Hindlimb muscle (tissue), 1 donor: ENCODE measurements at places on chromosomes 12 and 14.

GRCh38 chr12:116818341-116818856, 62.8 kb downstream of the HRK start:
- DNase-seq, result peak; percentile 38

GRCh38 chr12:26283046-26283445, 87.7 kb downstream of the SSPN start:
- DNase-seq, result no peak

GRCh38 chr14:50947446-50947845, 3.2 kb upstream of the PYGL start:
- no peak for DNase-seq

DNA sequence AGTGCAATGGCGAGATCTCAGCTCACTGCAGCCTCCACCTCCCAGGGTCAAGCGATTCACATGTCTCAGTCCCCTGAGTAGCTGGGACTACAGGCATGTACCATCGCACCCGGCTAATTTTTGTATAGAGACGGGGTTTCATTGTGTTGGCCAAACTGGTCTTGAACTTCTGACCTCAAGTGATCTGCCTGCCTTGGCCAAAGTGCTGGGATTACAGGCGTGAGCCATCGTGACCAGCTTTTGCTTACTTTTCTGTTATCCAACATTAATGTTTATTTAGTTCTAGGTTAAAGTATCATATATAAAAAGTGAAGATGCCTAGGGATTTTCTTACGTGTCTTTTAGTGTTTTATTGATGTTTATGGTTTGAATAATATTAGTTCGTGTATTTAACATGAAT, 28.9 kb upstream of the CCT2 start:
- no peak for DNase-seq

DNA sequence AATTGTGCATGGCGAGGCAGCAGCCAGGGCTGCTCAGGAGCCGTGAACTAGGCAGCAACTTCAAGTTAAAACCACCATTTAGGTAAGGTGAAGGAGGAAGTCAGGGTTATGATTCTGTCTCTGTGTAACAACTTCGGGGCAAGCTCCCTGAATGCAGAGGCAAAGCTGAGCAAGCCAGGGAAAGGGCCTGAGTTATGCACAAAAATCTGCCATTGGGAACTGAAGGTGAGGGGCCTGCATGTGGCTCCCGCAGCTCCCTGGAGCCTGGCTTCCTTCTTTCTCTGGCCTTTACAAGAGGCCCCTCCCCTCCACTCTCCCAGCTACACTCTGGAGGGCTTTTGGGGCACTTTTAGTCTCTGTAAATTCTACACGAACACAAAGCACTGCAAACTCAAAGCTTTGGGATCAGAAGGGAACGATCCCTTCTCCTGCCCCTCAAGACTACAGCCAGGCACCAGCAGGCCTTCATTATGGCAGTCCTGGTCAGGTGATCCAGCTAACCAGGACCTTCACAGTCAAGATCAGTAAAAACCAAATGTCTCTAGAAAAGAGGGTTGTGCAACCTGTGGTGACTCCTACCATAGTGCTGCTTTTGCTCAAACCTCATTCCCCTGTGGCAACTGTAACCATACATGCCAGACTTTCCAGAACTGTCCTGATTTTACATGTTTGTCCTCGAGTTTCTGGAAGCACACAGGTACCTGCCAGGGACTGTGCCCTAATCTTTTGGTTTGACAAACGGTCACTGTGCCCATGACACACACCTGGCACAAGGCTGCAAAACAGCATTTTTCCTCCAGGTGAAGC, 67.2 kb upstream of the PTGR2 start:
- DNase-seq, result no peak

GRCh38 chr12:18895946-18896345, 158.0 kb downstream of the CAPZA3 start:
- peak; percentile 11 for DNase-seq

DNA sequence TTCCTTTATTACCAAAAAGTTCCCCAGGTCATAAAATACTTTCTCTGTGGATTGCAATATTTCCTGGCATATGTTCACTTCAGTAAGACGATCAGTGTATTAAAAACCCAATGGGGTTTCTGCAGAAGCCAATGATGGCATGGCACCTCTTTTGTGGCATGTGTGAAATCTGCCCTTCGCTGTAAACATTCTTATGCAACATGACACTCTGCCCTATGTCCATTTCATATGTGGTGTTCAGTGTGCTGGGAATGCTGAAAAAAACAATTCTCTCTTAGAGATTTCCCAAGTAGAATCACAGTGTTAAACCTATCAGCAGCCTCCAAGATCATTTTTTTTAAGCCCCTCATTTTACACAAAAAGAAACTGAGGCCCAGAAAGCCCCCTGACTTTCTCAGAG, 2.3 kb upstream of the MYBPC1 start:
- no peak for DNase-seq

DNA sequence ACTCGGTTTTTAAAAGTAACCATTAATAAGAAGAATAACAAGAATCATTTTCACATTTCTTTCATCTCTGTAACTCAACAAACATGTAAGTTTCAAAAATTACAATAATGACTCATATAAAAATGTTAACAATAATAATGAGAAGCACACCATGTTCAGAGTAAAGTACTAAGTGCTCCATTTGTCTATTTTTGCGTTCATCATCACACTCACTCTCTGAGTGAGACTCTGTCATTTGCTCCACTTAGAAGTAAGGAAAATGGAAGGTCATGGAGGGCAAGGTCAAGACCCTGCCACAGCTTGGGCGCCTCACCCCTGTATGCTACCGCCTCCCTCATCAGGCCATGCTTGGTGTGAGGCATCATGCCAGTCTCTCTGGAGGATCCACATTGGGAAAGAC, 129.9 kb downstream of the TMEM30B start:
- DNase-seq, result no peak

GRCh38 chr14:99855271-99855670, 62.1 kb downstream of the EML1 start:
- DNase-seq, result no peak

- DNase-seq, result no peak
These were observed 2.4 kb downstream of the DYNC1H1 start for GRCh38 chr14:101966742-101967141.

DNA sequence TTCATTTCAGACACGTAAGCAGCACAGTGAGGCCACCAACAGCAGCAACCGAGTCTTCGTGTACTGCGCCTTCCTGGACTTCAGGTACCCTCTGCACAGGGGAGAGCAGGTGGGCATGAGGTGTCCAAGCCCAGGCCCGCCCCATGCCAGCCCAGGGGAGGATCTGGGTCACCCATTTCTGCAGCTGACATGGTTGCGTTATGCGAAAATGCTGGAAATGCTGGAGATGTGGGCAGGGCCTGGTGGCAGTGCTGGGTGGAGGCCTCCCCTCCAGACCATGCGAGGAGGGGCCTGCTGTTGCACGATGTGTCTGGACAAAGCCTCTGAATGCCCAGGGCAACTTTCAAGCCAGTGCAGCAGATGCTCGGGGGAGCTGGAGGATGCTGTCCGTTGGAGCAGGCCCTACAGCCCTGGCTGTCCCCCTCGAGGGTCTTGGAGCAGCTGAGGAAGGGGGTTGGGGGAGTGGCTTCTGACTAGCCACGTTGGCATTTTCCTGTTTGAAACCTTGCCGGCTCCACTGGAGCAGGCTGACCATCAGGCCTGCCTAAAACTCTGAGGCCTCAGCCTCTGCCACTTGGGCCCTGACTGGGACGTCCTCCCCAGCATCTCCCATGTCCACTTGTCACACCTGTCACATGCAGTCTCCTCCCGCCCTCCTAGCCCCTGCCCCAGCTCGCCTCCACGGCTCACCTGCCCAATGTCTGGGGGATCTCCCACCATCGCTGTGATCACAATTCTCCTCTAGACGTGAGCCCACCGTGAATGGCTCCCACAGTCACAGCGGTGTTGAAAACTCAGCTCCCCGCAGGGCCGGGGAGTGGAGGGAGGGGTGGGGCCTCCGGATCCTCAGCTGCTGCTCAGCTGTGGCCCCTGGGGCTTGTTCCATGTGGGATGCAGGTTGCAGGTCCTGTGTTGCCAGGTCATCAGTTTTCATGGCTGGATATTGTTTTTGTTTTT, 123.4 kb downstream of the ADGRD1 start:
- no peak for DNase-seq

GRCh38 chr12:116495260-116495659, 63.9 kb upstream of the MAP1LC3B2 start:
- DNase-seq, result no peak

- no peak for DNase-seq
These were observed 48.7 kb upstream of the MAX start for GRCh38 chr14:65150898-65151608.

DNA sequence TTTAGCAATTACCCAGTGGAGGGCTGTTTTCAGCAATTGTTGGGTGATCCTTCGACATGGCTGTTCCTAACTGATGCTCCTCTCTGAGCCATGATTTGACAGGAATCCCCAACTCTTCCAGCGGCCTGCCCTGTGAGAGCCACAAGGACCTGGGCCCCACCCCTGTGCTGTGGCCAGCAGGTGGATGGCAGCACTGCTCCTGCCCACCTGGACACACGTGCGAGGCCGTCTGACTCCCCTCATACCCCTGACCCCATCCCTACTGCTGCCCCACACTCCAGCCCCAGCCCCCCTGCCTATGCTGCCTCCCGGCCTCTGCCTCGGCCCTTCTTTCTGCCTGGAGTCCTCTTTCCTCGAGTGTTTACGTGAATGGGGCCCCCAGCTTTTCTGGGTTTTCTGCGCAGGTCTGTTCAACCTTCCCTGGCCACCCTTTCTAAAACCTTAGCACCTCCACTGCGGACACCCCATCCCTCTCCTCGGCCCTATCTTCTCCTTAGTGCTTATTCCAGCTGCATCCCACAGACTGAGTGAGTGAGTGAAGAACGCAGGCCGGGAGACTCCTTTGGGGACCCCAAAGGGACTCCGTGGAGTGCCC, 111.4 kb downstream of the DICER1 start:
- no peak for DNase-seq

DNA sequence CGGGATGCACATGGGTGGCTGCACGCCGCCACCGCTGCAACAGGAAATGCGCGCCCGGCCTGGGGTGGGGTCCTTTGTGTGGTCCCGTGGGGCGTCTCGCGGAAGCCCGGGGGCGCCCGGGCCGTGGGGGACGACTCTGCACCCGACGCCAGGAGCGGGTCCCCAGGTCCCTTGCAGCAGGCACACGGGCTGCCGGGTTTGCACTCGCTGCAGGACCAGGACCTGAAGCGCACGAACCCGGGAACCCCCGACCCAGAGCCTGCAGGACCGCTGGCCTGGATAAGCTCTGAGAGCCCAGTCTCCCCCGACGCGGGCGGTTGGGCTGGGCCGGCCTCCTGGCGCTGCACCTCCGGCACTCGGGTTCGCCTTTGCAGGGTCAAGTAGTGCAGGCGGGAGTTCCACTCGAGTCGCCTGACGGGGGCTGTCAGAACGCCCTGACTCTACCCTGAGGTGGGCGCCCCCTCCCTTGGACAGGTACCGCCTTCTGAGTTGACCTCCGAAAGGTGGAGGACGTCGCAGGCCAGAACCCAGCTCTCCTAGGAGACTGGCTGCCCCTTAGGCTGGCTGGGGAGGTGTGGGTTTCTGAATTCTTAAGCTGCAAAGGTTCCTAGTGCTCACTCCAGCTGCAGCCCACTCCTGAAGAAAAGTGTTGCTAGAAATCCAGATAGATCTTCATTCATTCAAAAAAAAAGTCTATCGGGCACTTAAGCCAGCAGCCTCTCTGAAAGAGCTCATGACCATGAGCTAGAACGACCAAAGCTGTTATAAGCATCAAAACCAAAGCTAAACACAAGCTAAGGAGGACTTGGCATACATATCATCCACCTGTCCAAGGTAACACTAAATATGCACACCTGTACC, 68.0 kb downstream of the RNF34 start:
- DNase-seq, result peak; percentile 32

- no peak for DNase-seq
These were observed 175.7 kb downstream of the CACNA1C start for GRCh38 chr12:2228535-2228934.

- no peak for DNase-seq
These were observed 506.9 kb downstream of the FOXG1 start for GRCh38 chr14:29273513-29273912.

GRCh38 chr12:58640314-58640713, 280.0 kb downstream of the LRIG3 start:
- DNase-seq, result no peak

DNA sequence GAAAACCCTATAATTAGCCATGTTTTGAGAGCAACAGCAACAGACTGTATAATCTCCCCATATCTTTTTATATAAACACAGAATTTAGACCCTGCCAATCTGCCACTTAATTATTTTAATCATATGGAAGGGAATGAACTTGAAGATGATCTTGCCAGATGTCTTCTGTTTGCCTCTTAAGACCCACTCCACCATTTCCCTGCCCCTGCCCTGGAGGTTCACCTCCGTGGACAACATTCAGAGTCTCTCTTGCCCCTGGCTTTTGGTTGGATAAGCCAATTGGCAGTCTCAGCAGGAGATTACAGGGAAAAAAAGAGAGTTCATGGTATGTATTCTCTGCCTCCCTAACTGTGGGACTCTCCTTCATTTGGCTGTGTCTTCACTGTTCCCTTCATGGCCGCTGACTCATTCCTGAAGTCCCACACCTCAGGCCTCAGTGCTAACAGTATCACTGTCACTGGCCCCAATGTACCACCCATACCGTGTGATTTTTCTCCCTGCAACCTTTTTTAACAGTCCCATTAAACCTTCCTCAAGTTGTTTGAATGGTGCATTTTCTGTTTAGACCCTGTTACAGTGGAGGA, 184.8 kb downstream of the PIK3C2G start:
- DNase-seq, result no peak

DNA sequence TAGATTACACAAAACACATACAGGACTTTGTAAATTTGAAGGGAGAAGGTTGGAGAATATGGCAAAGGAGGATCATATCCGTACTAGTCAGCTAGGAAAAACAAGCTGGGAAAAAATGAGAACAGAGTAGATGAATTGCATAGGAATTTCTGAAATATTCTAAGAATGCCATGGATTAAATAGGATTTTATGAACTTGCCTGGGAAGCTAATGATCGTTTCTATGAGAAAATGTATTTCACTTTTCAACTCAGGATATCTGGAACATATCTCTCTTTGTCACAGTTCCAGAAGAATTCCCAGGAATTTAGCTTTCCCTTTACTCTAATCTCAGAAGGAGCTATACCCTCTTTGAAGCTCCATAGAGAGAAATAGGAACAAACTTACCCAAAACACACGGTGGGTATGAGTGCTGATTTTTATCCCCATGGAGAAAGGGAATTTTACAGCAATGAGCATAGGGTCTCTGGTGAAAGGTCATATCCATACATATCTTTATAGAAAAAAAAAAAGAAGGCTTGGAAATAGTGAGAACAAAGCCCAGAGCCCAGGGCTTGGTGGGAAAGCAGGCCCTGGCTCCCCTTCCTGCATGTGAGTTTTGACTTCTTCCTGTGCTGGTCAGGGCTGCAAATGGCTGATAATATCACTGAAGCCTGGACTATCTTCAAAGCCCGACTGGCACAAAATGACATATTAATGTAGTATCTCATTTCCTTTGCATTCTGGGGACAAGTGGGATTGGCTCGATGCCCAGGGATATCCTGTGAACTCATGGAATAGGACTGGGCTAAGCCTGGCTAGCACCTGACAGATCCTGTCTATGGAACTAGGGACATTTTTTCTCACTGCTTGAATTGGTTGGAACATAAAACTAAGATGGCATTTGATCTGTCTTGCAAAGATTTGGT, 136.3 kb downstream of the AEBP2 start:
- DNase-seq, result no peak
